Peyer's patch (tissue), 4 donors: ENCODE measurements at places on chromosomes 6 and 20. TPM values are rescaled to one million over a fixed set of nuclear protein-coding genes. Genes with fewer than 3 reads are reported as not detected.

FAM83C gene
- not detected for total RNA-seq

NKX2-2 gene
- total RNA-seq: 3.9 TPM

VSX1 gene
- not detected for total RNA-seq

ADGRF5 gene
- total RNA-seq: 5.0 TPM

GATA5 gene
- total RNA-seq: 1.7 TPM

IL17F gene
- total RNA-seq: not detected

VWA7 gene
- total RNA-seq: 26.0 TPM

DNAH8 gene
- total RNA-seq: not detected

RRAGD gene
- 4.8 TPM for total RNA-seq

MKKS gene
- 27.5 TPM for total RNA-seq

SLC22A3 gene
- total RNA-seq: 9.7 TPM

BPIFB1 gene
- not detected for total RNA-seq

CNKSR3 gene
- 30.5 TPM for total RNA-seq

RAET1L gene
- total RNA-seq: not detected

WFDC10B gene
- not detected for total RNA-seq

CCDC28A gene
- 33.3 TPM for total RNA-seq

ENPP1 gene
- 1.7 TPM for total RNA-seq

NDRG3 gene
- 26.3 TPM for total RNA-seq

AHI1 gene
- total RNA-seq: 4.4 TPM

TREM2 gene
- not detected for total RNA-seq

NDUFAF4 gene
- 15.4 TPM for total RNA-seq

TMEM244 gene
- not detected for total RNA-seq

CPNE5 gene
- total RNA-seq: 5.8 TPM

HMGCLL1 gene
- 2.2 TPM for total RNA-seq

TAF11 gene
- 23.4 TPM for total RNA-seq

DDX27 gene
- 23.1 TPM for total RNA-seq

BTN1A1 gene
- not detected for total RNA-seq

MYBL2 gene
- total RNA-seq: 3.0 TPM

GCLC gene
- total RNA-seq: 143 TPM

OR2J3 gene
- total RNA-seq: not detected

MCHR2 gene
- not detected for total RNA-seq

FKBP5 gene
- total RNA-seq: 261 TPM

NNAT gene
- total RNA-seq: not detected

RFX6 gene
- 0.83 TPM for total RNA-seq

LGSN gene
- not detected for total RNA-seq

IMPG1 gene
- total RNA-seq: not detected
